ENCODE measurements at places on chromosomes 13 and 19.

GRCh38 chr13:46556418-46556779 is 3.4 kb downstream of the LRCH1 start:
- DNase-seq: no peak

- DNase-seq: no peak
These were observed 23.6 kb downstream of the CACNG6 start for GRCh38 chr19:54014920-54015560.

DNA sequence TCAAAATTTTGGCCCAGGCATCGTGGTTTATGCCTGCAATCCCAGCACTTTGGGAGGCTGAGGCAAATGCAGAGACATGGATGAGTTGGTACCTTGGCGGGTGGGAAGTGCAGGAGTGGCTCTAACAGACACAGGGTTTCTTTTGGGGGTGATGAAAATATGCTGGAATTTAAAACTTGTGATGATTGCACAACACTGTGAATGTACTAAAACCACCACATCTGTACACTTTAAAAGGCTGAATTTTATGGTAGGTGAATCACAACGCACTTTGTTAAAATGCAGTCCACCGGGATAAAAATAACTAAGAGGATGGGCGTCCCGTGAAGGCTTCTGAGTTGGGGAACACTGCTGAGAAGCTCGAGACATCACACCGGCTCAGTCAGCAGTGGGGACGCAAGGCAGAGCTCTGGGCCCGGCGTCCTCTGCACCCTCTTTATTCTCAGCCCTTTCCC is 47.1 kb downstream of the MLLT1 start:
- no peak for DNase-seq

DNA sequence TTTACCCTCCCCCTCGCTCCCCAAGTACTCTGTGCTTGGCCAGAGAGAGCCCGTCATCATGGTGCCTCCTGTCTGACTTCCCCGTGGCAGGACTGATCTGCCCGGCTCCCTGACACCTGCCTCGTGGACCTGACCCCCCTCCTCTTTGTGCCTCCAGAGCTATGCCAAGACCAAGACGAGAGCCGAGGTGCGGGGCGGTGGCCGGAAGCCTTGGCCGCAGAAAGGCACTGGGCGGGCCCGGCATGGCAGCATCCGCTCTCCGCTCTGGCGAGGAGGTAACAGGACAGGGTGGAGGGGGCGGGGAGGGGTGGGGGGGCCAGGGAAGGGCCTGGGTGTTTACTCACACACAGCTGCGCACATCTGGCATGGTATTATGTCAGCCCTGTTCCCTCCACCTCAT is 4.5 kb downstream of the MRPL4 start:
- no peak for DNase-seq

DNA sequence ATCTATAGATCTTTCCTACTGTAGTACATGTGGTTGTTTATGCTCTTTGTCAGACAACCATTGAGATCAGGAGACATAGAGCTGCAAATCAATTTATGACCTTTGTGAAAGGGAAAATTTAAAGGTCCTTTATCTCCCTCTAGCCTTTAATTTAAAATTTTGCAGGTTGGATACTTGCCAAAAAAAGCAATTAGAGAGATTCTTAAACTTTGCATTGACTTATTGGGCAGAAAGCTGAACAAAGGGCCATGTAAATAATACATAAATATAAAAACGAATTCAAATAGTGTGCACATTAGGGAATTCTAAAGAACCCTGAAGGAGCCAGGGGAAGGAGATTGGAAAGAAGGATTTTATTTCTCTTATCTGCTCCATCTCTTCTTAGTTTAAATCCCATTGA is 22.0 kb upstream of the RB1 start:
- no peak for DNase-seq

DNA sequence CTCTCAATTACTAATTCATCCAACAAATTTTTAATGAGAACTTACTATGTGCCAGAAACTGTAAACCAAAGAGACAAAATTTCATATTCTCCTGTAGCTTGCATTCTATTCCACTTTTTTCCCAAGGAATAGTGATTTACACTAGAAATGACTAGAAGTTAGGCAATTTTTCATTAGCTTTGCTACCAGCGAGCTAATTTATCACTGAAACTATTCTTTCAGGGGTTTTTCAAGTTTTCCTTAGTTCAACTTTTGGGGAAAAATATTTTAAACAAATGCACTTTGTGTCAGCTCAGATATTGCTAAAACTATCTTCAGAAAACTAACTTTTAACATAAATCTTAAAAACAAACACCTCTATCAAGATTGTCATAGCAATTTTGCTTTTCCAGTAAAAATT is 5.4 kb downstream of the TNFRSF19 start:
- DNase-seq: no peak

GRCh38 chr13:71237332-71237731 is 629.7 kb downstream of the DACH1 start:
- DNase-seq: no peak

- DNase-seq: no peak
These were observed 27.3 kb downstream of the RUBCNL start for GRCh38 chr13:46359714-46360113.

DNA sequence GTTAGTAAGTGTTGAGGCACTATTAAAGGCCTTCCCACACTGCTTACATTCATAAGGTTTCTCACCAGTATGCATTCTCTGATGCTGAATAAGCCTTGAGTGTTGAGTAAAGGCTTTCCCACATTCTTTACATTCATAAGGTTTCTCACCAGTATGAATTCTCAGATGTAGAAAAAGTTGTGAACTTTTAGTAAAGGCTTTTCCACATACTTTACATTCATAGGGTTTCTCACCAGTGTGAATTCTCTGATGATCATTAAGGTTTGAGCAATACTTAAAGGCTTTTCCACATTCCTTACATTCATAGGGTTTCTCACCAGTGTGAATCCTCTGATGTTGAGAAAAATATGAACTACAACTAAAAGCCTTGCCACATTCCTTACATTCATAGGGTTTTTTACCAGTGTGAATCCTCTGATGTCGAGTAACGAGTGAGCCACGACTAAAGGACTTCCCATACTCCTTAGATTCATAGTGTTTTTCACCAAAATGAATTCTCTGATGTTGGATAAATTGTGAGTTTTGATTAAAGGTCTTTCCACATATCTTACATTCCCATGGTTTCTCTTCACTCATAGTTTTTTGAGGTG is 24.2 kb downstream of the ZNF829 start:
- no peak for DNase-seq

DNA sequence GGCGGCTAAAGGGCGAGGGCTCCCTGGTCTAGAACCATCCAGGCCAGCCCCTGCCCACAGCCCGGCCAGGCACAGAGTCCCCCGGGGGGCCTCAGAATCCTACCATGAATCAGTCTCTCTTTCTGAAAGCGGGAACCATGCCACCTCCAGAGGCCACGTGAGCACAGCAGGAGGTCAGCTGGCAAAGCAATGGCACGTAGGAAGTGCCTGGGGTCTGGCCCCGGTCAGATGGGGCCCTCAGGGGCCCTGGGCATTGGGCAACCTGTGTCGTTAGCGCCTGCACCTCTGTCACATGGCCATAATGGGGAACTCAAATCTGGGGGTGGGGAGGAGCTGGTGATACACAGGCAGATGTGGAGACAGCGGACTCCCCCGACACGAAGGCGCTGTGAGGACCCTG is 8.8 kb downstream of the MFSD12 start:
- DNase-seq: no peak

GRCh38 chr19:36488118-36488845 is 1.1 kb downstream of the ZNF566 start:
- DNase-seq: no peak

DNA sequence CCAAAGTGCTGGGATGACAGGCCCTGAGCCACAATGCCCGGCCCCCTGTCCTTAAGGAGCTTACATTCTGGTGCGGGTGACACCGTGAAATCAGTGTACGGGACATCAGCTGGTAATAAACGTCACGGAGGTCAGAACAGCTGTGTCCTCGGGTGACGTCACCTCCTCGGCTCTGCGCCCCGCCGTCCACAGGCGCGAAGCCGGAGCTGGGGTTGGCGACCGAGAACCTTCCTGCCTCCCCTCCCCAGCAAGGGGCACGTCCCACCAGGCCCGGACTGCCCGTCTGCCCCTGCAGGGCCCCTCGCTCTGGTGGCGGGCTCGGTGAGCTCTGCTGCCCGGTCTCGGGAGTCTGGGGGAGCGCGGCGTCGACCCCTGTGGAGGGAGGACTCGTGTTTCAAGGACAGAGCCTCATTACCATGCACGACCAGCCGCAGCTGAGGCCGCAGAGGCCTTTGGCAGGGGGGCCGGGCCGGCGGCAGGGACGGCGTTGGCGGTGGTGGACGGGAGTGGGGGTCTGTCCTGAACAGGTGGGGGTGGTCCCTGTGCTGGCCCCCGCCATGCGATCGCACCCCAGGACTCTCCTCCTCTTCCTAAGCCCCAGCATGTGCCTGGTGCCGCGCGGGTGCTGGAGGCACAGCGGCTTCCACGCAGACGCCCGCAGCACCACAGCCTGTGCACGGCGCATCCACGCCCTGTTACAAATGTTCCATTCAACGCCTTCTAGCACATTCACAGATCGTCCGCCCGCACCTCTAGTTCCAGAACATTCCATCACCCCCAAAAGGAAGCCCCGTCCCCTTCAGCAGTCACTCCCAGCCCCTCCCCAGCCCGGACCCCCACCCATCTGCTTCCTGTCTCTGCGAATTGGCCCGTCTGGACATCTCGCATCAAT is 5.4 kb downstream of the LINGO3 start:
- no peak for DNase-seq

- DNase-seq: no peak
These were observed 378 bp downstream of the TLE6 start for GRCh38 chr19:2977746-2978138.

GRCh38 chr19:49749771-49750170 is 13.3 kb downstream of the TSKS start:
- DNase-seq: no peak

- DNase-seq: no peak
These were observed 162.4 kb downstream of the DCT start for GRCh38 chr13:94317063-94317491.

DNA sequence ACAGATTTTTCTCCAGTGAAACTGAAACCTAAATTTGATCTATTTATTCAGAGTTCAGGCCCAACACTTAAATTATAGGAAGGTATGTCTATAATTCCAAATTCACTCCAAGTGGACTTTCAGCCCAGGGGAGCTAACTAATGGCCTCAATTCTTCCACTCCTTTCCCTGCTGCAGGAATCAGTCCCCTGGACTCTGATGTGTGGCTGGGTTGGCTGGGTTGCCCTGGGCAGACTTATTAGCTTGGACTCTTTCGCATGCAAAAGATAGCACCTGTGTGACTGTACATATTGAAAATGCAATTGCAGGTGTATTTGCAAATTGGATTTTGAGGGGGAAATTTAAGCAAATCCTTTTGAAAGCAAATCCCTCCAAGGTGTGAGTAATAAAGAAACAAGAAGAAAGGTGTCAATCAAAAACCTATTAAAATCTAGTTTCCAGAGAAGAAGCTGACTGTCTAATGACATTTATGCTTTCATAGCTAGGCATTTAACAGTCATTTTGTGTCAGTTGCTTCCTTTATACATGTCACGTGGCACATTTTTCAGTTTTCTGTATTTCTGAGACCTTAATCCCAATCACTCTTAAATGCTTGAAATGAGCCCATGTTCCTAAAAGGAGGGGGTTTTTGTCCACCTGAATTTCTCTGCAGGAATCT is 42.7 kb downstream of the KLF5 start:
- no peak for DNase-seq

DNA sequence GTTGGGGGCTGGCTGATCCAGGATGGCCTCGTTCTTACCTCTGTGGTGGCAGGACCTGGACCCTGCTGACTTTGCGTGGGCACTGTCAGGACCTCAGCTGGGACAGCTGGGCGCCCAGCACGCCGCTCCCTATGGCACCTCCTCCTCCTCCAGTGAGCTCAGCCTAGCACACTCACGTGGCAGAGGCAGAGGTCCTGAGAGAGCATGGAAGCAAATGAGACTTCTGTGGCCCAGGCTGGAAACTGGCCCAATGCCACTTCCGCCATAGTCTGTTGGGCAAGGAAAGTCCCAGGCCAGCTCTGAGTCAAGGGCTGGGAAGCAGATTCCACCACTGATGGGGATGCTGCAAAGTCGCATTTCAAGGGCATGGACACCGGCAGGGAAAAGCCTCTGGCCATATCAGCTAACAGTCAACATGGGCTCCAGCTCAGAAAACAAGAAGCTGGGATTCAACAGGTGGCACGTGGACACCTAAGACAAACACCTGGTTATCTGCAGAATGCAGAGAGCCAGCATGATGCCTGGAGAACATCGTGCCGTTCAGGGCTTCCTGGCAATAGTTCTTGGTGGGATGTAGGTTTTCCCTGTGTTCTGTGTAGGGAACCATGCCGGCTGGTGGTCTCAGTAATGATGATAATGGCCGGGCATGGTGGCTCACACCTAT is 16.7 kb downstream of the MYBPC2 start:
- no peak for DNase-seq

DNA sequence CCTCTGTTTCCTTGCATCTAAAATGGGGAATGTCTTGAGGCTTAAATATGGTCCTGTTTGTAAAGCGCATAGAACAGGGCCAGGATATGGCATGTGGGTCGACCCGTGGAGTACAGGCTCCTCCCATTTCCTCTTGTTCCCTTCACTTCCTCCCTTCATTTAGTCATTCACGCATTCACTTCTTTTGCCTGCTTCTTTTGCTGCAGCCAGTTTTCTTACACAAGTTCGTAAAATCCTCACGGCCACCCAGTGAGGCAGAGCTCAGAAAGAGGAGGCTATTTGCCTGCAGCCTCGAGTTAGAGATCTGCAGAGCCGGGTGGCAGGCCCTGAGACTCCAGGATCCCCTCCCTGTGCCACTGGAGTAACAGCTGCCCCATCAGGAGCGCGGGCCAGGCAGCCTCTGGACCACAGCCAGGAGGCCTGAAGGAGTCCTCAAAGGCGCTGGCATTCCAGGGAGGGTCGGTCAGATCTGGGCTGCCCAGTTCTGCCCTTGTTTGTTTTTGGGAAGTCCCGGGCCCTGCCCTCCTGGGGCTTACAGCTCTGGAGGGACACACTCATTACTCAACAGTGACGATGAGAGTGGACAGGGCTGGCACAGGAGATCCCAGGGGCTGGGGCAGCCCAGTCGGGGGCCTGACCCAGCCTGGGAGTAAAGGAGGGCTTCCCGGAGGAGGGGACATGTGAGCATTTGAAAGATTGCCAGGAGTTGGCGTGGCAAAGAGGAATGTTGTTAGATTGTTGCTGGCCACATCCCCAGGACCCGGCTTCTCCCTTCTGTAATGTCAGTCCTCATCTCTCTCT is 4.6 kb downstream of the PPP5C start:
- no peak for DNase-seq

GRCh38 chr19:43439032-43439708 is 24.5 kb downstream of the TEX101 start:
- DNase-seq: peak; percentile 47

- no peak for DNase-seq
These were observed 4.3 kb downstream of the GDF15 start for GRCh38 chr19:18390065-18390907.

GRCh38 chr13:109156181-109156935 is 526.9 kb downstream of the MYO16 start:
- DNase-seq: no peak
